ENCODE measurements at places on chromosomes 1 and 21.

DNA sequence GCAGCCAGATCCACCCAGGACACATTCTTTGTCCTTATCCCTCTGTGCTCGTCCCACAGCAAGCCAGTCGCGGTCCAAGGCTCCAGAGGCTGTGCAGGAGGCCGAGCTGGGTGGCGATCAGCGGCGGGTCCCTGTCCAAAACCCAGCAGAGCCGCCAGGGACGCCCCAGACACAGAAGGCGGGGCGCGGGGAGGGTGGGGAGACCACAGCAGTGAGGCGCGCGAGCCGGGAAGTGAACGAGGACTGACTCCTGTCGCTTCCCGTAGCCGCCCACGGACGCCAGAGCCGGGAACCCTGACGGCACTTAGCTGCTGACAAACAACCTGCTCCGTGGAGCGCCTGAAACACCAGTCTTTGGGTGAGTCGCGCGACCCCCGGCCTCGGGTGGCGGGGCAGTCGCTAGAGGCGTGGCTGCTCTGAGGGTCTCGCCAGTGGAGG lies at the start of gene LGALS8:
Gene LGALS8, plus strand, starts transcription at position 279 of the 438 bp plus-strand sequence. CDS start 2,089 bp downstream, outside the sequence.
- peak; percentile 73 for DNase-seq

- no peak for DNase-seq
These were observed 59.5 kb downstream of the ZBTB17 start for GRCh38 chr1:15916417-15916816.

GRCh38 chr1:179156026-179156425 lies 73.5 kb downstream of the ABL2 start:
- DNase-seq, result no peak

GRCh38 chr1:111441573-111442192 lies 7.4 kb downstream of the WDR77 start:
- DNase-seq, result peak; percentile 29

- no peak for DNase-seq
These were observed 58.3 kb upstream of the KIF26B start for GRCh38 chr1:245096311-245097066.

GRCh38 chr1:10917513-10918454 lies 94.7 kb upstream of the TARDBP start:
- DNase-seq, result no peak

- DNase-seq, result no peak
These were observed 68.2 kb downstream of the LHX9 start for GRCh38 chr1:197985351-197985750.

- DNase-seq, result no peak
These were observed 20.2 kb downstream of the NCMAP start for GRCh38 chr1:24575905-24576587.

GRCh38 chr1:50966991-50967390 lies 3.1 kb upstream of the CDKN2C start:
- DNase-seq, result no peak

DNA sequence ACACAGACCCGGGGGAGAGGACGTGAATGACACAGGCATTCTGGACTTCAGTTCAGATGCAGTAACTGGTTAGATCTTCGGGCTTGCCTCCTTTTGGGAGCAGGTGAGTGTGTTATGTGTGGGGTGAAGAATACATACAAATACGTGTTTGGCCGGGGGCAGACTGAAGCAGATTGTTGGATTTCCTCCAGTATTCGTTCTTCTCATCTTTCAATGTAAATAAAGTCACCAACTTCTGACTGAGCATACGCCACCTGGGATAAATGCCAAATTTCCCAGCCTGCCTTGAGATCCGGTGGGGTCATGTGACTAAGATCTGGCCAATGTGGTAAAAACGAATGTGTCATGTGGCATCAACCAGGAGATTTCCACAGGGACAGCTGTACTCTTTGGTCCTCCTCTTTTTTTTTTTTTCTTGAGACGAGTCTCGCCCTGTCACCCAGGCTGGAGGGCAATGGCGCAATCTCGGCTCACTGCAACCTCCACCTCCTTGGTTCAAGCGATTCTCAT lies 189.8 kb downstream of the RGS7 start:
- no peak for DNase-seq

DNA sequence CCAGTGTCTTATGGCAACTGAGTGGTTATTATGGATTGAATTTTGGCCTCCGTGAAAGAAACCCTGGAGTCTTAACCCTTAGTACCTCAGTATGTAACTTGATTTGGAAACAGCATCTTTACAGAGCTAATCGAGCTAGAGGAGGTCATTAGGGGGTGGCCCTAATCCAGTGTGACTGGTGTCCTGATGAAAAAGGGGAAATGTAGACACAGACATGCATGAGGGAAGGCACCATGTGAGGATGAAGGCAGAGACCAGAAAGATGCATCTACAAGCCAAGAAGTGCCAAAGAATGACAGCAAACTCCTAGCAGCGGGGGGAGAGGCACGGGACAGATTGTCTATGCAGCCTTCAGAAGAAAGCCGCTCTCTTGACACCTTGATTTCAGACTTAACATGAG lies 14.7 kb downstream of the DOP1B start:
- DNase-seq, result no peak

GRCh38 chr1:216936779-216937178 lies 213.6 kb upstream of the ESRRG start:
- no peak for DNase-seq

DNA sequence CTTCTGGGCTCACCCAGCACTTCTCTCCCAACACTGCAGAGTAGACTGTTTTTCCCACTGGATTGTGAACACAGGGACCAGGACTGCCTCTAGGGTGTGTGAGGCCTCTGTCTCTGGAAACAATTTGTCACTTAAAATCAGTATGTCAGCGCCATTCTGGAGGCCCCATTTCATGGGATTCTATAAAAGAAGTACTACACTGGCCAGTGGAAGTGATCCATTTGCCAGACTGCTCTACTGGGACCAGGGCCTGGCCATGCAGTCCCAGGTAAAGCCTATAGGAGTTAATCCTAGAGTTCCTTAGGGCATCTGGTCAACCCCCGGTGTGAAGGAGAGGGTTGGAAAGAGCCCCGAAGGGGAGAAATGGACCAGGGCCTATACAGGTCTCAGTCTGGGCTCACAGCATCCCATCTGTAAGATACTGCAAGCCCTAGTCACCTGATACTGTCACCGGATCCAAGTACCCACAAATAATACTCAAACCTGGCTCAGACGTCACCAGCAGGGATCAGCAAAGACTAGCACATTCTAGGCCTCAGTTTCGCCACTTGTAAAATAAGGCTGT lies 245.0 kb downstream of the FOXD2 start:
- DNase-seq, result no peak

GRCh38 chr1:212053993-212054392 lies 18.4 kb downstream of the DTL start:
- no peak for DNase-seq

DNA sequence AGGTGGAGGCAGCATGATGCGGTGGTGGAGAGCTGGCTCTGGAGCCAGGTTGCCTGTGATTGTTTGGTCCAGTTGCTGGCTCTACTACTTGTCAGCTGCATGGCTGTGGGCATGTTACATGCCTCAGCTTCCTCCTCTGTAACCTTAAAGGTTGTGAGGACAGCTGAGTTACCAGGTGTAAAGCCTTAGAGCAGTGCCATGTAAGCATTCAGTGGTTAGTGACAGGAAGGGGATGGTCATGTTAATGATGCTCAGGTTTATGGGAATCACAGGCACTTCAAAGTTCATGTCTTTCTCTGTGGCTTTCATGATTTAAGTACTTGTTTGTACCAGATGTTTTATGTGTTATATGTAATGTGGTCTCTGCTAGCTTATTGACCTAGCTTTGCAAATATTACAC lies 32.6 kb downstream of the PTGFRN start:
- DNase-seq, result no peak

- DNase-seq, result no peak
These were observed 93.7 kb upstream of the ARHGEF16 start for GRCh38 chr1:3360646-3361257.

- no peak for DNase-seq
These were observed 68.8 kb upstream of the RGS1 start for GRCh38 chr1:192506741-192507155.

DNA sequence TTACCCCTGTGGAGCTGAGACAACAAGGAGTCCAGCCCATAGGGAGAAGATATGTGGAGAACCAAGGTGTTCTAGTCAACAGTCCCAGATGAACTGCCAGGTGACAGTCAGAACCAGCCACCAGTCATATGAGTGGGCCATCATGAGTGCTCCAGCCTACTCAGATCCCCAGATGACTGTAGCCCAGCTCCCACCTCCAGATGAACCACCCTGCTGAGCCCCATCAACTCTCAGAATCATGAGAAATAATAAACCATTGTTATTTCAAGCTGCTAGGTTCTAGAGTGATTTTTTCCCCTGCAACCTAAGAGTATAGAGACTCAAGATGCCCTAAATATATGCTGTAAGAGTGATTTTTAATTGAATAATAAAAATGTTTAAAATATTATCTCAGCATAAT lies 444.2 kb downstream of the GPATCH2 start:
- no peak for DNase-seq

- DNase-seq, result no peak
These were observed 26.4 kb upstream of the KCNAB2 start for GRCh38 chr1:6019166-6019845.

DNA sequence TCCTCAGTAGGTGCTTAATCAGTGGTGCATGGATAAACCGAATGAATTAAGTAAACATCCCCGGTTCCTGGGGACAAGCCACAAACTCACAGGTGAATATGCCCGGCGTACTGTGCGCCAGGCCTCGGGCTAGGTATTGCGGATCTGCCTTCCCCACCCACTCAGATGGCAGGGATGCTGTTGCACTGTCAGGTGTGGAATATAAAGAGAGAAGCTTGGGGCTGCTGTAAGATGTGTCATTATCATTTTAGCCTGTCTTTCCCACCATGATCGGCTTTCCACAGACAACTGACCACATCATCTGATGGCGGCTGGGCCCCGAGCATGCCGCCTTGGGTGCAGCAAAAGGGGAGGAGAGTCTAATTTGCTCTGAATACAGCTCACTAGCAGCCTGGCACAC lies 45.4 kb upstream of the LRP8 start:
- no peak for DNase-seq

GRCh38 chr1:53573522-53573921 lies 114.3 kb downstream of the DMRTB1 start:
- no peak for DNase-seq

DNA sequence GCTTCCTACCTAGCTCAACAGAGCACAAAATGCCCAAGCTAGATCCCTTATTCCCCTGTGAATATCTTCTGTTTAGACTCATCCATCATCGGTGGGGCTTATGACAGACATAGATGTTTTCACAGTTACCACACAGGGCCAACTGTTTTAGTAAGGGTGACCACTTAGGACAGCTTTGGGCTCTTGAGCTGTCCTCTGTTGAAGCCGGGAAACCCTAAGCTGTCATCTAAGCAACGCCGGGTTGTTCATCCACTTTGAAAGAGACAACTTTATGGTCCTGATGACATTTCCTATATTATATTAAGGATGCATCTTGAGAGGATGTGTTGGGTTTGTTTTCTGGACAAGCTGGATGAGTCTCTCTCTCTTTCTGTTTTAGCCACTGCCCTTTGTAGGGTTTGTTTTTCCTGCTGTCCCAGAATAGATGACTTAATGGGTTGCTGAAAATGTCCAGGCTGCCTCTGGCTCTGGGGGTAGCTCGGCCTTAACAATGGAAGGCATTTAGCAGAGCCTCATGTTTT lies 110.5 kb upstream of the UBE2U start:
- no peak for DNase-seq

GRCh38 chr1:33654267-33654834 lies 181.9 kb downstream of the ZSCAN20 start:
- no peak for DNase-seq

DNA sequence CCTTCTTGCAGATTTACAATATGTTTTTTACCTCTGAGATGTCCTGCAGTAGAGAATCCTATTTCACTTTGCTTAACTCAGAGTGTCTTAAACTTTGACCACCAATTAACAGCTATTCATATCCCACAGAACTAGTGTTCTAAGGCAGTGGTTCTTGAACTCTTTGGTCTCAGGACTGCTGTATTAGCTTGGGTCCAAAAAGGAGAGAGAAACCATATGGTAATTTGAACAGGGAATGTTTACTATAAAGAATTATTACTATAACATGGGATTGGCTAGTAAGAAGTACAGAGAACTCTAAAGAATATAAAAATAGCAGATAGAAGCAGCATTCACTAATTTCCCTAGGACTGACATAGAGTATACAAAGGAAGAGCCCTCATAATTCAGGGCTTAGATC lies 31.6 kb downstream of the FAM177B start:
- DNase-seq, result no peak

DNA sequence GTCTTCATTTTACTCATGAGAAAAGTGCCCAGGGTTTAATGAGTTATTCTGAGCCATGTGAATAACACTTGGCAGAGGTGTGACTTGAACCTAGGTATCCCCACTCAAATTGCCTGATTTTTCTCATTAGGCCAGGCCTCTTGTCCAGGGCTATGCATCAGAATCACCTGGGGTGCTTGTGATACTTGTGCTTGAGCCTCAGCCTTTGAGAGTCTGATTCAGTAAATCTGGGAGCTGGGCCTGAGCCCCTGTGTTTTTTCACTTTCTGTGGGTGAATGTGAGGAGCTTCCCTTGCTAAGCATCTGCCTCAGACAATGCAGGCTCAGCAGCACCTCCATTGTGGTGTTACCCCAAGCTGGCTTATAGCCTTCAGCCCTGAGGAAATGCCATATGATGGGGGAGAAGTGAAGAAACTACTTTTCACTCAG lies 127.1 kb downstream of the S1PR1 start:
- no peak for DNase-seq

- DNase-seq, result no peak
These were observed 111.0 kb downstream of the PBX1 start for GRCh38 chr1:164670026-164670425.

GRCh38 chr1:40625076-40625475 lies 40.4 kb downstream of the RIMS3 start:
- DNase-seq, result no peak

- no peak for DNase-seq
These were observed 153.0 kb downstream of the HLX start for GRCh38 chr1:221032204-221032585.

- DNase-seq, result no peak
These were observed 134.6 kb downstream of the TENT5C start for GRCh38 chr1:117740496-117740895.

DNA sequence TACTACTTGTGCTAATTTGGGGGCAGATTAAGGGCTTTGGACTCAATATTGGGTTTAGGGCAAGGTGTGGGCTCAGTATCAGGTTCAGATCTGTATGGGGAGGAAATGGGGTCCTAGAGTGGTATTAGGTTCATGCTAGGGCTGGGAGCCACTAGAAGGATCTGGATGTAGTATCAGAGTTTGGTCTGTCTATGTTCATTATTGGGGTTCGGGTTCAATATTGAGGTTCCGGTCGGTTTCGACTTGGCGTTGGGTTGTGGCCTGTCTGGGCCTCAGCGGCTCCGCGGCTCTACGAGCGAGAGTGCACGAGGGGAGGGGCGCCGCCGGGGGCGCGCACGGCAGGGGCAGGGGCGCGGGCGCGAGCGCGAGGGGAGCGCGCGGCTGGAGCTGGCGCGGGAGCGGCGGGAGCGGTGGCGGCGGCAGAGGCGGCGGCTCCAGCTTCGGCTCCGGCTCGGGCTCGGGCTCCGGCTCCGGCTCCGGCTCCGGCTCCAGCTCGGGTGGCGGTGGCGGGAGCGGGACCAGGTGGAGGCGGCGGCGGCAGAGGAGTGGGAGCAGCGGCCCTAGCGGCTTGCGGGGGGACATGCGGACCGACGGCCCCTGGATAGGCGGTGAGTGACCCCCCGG lies at the start of gene PTPRF:
Gene PTPRF, plus strand, starts transcription at position 401 of the 624 bp plus-strand sequence. CDS start 14,193 bp downstream, outside the sequence.
- DNase-seq, result no peak

- DNase-seq, result no peak
These were observed 161.2 kb upstream of the C1orf87 start for GRCh38 chr1:60234776-60235175.
